Type B pancreatic cell (in vitro differentiated cells): ENCODE measurements at places on chromosomes 5 and 9. TPM values are rescaled to one million over a fixed set of nuclear protein-coding genes. Genes with fewer than 3 reads are reported as not detected.

DNA sequence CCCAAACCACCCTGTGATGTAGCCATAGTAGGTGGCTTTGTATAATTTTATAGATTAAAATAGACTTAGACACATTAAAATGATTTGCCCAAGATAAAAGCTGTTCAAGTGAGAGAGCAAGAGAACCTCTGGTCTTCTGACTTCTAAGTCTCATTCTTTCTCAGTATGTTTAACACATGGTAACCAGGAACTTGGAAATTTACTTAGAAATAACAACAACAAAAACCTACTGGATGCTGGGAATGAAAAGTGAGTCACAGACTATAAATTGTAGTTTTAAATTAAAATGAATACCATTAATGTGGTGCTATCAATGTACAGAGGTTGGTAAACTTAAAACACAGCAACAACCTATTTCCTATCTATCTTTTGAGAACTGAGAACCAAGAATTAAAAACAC, 30.4 kb downstream of the HMGCR start:
- H3K4me1 ChIP-seq, result peaks cover 8% of the 10 kb centered on the region
- H3K27me3 ChIP-seq, result no peaks in the 10 kb centered on the region

- H3K36me3 ChIP-seq, result no peaks in the 10 kb centered on the region
- H3K27ac ChIP-seq, result no peak overlapping the region
- no peak overlapping the region for H3K4me3 ChIP-seq
- H3K4me1 ChIP-seq, result no peaks in the 10 kb centered on the region
Observed at GRCh38 chr9:116998305-116998704, 311.2 kb downstream of the TRIM32 start.

DNA sequence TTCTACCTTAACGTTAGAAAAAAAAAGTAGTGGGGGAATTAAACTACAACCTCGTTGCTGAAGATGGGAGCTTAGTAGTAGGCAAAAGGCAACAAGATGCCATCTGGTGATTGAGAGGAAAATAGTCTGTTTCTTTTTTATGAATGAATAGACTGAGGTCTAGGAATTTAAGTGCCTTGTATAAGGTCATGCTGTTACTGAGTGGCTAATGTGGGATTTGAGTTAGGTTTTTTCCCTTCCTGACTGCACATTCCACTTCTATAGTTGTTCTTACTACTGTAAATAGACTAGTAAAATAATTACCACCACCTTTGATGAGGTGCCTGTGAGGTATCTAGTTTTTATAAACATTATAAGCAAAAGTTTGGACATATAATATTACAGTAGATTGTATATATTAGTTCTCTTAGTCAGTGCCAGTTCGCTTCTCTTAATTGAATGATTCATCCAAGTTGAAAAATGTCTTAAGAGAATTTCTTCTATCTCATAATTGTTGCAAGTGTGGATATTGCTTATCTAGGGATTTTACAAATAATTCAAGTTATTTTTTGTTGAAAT, 19.1 kb downstream of the FSD1L start:
- no peak for DNase-seq
- no peak overlapping the region for H3K4me3 ChIP-seq
- H3K27me3 ChIP-seq, result no peaks in the 10 kb centered on the region
- no peak overlapping the region for H3K27ac ChIP-seq
- peaks cover 47% of the 10 kb centered on the region for H3K36me3 ChIP-seq
- H3K4me1 ChIP-seq, result no peaks in the 10 kb centered on the region

DNA sequence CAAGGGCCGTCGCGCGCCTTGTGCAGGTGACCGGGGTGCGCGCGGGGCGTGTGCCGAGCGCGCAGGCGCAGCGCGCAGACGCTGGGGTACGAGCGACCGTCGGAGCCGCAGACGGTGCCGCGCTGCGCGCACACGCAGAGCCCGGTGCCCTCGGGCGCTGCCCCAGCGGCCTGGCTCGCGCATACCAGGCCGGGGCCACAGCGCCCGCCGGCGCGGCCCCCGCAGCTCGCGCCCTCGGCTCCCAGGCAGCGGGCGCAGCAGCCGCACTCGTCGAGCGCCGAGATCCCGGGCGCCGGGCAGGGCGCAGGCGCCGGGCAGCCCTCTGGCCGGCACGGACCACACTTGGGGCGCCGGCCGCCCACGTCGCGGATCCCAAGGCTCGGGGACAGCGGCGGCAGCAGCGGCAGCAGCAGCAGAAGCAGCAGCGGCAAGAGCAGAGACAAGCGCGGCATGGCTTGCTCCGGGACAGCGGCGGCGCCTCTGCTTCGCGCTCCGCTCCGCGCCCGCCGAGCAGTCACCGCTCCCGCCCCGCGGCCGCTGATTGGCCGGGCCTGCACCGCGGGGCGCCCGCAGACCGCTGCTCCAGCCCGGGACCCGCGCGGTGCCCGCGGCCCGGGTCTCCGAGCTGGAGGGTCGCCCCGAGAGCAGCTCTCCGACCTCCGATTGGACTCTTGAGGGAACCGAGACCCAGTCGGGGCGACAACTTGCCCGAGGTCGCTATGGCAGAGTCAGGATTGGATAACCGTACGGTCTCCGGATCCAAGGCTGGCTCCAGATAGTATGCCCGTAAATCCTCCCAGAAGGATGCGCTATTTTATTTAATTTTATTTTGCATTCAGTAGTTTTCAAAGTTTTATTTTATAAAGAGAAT, at the start of gene IGFBPL1:
Gene IGFBPL1 (minus strand): TSS at position 482 of the 871 bp plus-strand sequence. CDS start 30 bp downstream, at position 452.
- peak within 1 kb of the TSS; percentile 80 for H3K4me3 ChIP-seq
- peaks cover 56% of the 10 kb centered on the region for H3K27me3 ChIP-seq
- H3K36me3 ChIP-seq, result no peaks in the 10 kb centered on the region
- H3K4me1 ChIP-seq, result peaks cover 37% of the 10 kb centered on the region
- no peak for DNase-seq
- H3K27ac ChIP-seq, result no peak within 1 kb of the TSS

DNA sequence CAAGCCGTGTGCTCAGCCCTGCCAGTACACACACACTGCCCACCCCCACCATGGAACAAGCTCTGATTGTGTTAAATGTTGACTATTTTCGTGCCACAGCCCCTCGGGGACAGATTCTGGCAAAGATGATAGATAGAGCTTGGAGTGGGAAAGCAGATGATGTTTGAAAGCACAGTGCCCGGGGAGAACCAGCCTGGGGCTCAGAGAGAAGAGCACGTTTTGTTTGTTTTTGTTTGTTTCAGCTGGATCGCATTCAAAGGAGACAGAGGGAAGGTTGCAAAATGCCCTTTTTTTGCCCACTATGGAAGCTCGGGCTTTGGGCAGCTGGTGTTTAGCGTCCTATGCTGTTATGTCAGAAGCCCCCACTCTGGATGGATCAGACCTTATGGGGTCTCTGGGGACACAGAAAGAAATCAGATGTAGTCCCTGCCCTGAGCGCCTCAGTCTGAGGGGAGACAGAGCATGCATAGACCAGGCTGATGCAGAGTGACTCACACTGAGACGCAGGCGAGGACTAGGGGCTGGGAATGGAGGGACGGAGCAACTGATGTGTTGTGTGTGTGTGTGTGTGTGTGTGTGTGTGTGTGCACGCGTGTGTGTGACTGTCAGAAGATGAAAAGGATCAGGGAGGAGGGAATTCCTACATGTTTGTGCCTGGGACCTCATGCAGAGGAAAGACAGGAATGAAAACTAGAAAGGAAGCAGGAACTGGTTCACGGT, 229.7 kb downstream of the MELK start:
- peaks cover 70% of the 10 kb centered on the region for H3K27me3 ChIP-seq
- H3K36me3 ChIP-seq, result no peaks in the 10 kb centered on the region
- peak overlapping the region; percentile 16 for H3K27ac ChIP-seq
- DNase-seq, result no peak

The SLC46A2 gene
- 0.14 TPM in 1 of 2 replicates, not detected in the other for total RNA-seq

- H3K4me1 ChIP-seq, result no peaks in the 10 kb centered on the region
Observed at GRCh38 chr9:108854094-108854493, 1.7 kb downstream of the ACTL7B start.

The PCDHB3 gene
- total RNA-seq, result 3.9 and 5.4 TPM in 2 replicates

GRCh38 chr5:22542340-22542739, 310.8 kb downstream of the CDH12 start:
- peaks cover 3% of the 10 kb centered on the region for H3K36me3 ChIP-seq
- H3K4me1 ChIP-seq, result no peaks in the 10 kb centered on the region
- H3K27ac ChIP-seq, result no peak overlapping the region
- H3K4me3 ChIP-seq, result no peak overlapping the region
- no peak for DNase-seq

- DNase-seq, result no peak
- peaks cover 10% of the 10 kb centered on the region for H3K36me3 ChIP-seq
- no peak overlapping the region for H3K4me3 ChIP-seq
- no peak overlapping the region for H3K27ac ChIP-seq
Observed at GRCh38 chr5:167982-168660, 23.2 kb upstream of the LRRC14B start.

DNA sequence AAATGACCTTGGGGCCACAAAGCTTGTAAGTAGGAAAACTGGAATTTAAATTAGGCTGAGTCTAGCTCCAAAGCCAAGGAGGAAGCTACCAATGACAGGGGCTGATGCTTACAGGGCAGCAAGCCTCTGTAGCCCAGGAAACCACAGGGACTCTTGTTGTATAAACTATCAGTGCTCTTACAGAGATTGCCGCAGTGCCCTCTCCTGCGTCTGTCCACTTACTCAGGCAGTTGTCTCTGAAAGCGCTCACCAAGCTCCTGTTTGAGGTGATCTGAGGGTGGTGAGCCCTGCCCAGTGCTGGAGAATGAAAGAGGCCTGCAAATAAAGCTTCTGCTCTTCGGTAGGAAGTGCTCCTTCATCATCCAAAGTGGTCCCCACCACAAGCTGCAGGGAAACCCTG, 498.8 kb downstream of the ARHGEF28 start:
- H3K27ac ChIP-seq, result no peak overlapping the region
- DNase-seq, result no peak
- H3K36me3 ChIP-seq, result no peaks in the 10 kb centered on the region

The ADRA1B gene
- total RNA-seq, result 2.9 and 9.9 TPM in 2 replicates

The IFNA21 gene
- not detected in 2 replicates for total RNA-seq

DNA sequence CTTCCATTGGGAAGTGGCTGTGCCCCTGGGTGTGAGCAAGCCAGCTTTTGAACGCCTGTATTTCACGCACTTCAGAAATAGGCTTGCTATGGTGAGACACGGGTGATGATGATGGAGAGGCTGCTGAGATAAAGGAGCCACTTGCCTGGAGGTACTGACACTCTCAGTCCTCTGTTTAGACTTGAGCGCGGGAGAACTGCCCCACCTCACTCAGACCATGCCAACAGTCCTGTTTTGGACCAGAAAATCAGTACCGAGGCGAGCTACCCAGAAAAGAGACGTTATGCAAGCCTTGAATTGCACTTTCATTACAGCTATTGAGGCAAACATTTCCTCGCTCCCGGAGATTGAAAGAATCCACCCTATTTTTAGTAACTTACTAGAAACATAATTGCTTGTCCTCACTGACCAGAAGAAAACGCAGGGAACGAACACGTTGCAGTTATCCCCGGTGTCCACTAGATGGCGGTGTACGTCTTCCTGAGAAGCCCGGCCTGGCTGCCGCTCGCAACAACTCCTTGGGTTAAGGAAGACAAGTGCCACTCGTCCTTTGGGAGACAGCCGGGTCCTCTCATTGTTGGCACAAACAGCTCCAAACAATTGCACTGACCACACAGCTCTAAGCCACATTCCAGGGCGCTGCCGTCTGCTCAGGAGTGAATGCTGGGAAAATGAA, 142.4 kb downstream of the PSAT1 start:
- H3K36me3 ChIP-seq, result no peaks in the 10 kb centered on the region
- H3K4me1 ChIP-seq, result peaks cover 46% of the 10 kb centered on the region
- peak; percentile 85 for DNase-seq
- H3K4me3 ChIP-seq, result peak overlapping the region; percentile 80
- H3K27me3 ChIP-seq, result peaks cover 34% of the 10 kb centered on the region
